ENCODE measurements at places on chromosomes 13 and 19.

GRCh38 chr19:43983912-43984686 is at the start of gene ZNF155:
Gene ZNF155 (plus strand): TSS chr19:43984188. CDS start chr19:43988544, 4,356 bp downstream.
- peak; percentile 94 for DNase-seq

DNA sequence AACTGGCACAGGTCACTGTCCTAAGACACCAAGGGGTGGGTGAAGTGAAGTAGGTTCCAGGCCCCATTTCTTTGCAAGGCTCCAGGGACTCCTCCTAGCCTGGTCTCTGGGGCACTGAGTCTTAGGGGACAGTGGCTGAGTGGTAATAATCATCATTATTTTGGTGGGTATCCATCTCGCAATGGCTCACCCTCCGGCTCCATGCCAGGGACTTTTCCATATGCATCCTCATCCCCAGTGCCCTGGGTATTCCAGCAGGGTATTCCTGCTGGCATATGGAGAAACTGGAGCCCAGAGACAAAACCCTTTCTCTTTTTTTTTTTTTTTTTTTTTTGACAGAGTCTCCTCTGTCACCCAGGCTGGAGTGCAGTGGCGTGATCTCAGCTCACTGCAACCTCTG is 2.5 kb downstream of the PDE4A start:
- DNase-seq = no peak

DNA sequence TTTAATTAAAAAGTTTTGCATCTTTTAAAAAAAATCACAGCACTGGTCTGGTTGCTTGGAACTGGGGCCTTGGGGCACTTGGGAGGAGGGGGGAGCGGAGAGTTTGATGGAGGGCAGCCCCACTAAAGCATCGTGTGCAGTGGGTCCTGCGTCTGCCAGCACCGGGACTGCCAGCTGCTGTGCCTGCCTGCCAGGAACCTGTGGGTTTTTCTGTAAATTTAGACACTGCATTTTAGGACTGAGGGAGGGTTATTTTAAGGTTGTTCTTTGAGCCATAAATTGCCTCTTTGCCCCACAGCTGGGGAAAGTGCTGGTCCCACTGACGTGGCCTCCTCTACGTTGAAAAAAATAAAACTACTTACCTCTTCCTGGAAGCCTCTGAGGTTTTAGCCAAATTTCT is 2.9 kb downstream of the KLF2 start:
- DNase-seq = no peak

GRCh38 chr19:39413272-39413910 is 922 bp downstream of the PLEKHG2 start:
- DNase-seq = peak; percentile 88

DNA sequence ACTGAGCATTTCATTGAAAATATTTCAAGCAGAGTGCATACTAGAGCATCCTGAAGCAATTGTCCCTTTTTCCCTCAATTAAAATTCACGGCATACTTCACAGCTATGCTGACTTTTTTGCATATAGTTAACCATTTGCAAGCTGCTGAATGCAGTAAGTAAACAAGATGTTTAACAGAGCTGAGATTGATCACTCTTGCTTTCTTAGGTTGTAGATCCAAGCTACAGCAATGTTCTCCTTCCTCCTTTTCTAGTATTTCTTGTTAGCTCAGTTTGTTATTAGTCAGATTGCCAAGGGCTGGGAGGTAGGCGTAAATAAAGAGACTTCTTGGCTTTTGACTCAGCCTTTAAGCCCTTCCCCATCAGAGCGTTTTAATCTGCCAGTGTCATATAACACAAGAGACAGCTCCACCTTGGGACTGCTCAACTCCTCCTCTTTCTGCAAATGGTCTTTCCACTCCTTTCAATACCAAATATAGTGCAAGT is at the start of gene SLITRK6:
TSS of gene SLITRK6 (minus strand) at position 323 of the 486 bp plus-strand sequence. CDS start 2,911 bp downstream, outside the sequence.
- DNase-seq = no peak

DNA sequence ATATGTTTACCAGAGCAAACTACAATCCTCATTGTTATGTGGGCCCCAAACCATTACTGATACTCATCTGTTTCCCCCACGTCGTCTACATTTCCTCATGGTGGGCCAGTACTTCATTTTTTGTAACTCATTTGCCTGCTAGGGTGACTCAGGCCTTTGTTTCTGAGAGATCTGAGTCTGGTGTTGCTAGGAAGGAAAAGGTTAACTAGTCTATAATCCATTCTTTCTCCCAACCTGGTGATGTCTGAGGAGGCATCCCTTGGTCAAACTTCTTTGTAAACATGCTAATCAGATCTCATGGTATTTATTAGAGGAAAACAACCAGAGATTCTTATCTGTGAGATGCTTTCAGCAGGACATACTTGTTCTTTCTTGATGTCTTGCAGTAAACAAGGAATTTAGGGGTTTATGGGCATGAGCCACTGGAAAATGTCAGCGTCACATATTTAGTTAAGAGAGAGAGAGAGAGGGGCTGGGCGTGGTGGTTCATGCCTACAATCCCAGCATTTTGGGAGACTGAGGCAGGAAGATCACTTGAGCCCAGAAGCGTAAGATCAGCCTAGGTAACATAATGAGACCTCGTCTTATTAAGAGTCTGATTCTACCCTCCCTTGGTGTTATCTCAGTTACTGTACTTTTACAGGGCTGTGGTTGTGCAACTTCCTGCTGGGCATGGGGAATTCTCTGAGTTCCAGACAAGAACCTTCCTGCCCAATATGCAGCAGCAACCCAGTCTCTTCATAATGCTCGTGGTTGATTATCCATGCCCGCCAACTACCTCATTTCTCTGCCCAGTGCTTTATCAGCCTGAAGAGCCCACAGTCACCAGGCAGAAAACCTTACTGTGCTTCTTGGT is 9.7 kb upstream of the DPRX start:
- no peak for DNase-seq

DNA sequence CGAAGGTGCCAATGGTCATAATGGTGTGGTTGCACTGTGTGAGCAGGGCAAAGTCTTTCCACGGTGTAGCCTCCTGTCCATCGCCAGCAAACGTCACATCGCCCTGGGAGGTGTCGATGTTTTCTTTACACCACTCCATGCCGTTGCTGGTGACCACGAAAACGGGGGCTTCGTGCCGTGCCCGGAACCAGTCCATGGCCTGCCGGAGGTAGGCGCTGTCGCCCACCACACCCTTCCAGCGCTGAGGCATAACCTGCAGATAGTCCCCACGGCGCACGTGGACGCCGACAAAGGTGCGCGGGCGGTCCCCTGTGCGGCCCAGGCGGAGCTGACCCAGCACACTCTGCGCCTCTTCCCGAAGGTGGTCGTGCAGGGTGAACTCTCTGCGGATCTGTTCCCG is 2.1 kb downstream of the FUT1 start:
- no peak for DNase-seq

DNA sequence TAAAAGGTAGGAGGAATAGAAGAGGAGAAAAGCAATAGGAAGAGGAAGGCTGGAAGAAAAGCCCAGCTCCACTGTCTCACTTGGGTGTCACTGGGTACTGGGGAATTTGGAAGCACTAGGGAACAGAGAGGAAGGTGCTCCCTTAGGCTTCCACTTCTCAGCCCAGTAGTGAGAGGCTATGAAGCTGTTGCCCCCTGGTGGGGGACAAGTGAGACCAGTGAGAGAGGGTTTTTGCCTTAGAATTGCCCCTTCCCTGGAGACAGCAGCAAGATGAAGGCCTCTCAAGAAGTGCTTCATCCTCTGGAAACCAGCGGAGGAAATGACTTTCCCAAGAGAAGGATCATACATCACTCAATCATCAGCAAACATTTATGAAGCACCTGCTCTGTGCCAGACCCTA is 4.7 kb upstream of the ZNF606 start:
- DNase-seq = no peak

- DNase-seq = no peak
These were observed 7.2 kb upstream of the SPATA13 start for GRCh38 chr13:24153347-24153746.

DNA sequence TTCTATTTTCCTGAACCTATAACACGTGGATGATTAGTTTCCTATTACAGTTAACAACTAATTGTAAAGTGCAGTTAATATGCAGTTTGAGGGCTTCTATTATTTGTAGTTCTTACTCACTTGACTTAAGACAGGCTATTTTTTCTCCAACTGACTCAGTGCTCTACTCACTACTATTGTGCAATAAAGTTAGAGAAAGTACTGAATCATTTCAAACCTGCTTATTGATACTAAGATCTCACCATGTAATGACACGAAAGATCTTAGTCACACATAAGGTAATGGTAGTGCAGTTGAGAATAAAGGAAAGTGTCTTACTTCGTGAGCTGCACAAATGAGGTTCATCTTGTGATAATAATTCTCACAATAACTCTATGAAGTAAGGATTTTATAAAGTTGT is 22.8 kb upstream of the ITM2B start:
- DNase-seq = no peak

Data from aorta (tissue), 5 donors.